ENCODE measurements at places on chromosomes 11 and 22.

DNA sequence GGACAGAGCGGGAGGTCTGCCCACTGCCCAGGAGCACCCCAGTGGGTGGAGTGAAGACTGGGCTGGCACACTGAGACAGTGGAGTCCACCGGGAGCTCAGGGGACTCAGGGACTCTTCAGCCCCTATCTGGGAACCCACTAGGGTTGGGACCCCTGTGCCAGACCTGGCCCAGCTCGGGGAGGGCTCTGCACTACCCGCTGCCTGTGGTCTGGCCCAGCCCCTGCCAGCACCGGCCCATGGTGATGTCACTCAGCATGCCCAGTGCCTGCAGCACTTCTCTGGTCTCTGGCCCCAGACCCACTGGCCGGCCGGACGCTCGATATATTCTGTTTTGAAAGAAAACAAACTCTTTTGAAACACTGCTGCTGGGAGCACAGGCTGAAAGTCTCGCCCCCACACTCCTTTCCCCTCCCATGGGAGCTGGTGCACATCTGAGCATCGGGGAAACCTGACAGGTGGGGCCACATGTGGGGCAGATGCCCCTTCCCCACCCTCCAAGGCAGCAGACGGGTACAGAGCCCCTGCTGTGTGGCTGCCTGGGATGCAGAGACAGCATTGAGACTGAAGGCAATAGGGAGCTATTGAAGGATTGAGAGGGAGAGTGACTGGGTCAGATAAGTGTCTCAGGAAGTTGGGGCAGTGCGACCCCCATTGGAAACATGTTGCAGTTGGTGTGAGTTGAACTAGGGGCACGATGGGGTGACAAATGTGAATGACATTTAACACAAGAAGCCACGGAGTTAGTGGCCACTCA lies 62.9 kb downstream of the MYEOV start:
- no peak for DNase-seq

DNA sequence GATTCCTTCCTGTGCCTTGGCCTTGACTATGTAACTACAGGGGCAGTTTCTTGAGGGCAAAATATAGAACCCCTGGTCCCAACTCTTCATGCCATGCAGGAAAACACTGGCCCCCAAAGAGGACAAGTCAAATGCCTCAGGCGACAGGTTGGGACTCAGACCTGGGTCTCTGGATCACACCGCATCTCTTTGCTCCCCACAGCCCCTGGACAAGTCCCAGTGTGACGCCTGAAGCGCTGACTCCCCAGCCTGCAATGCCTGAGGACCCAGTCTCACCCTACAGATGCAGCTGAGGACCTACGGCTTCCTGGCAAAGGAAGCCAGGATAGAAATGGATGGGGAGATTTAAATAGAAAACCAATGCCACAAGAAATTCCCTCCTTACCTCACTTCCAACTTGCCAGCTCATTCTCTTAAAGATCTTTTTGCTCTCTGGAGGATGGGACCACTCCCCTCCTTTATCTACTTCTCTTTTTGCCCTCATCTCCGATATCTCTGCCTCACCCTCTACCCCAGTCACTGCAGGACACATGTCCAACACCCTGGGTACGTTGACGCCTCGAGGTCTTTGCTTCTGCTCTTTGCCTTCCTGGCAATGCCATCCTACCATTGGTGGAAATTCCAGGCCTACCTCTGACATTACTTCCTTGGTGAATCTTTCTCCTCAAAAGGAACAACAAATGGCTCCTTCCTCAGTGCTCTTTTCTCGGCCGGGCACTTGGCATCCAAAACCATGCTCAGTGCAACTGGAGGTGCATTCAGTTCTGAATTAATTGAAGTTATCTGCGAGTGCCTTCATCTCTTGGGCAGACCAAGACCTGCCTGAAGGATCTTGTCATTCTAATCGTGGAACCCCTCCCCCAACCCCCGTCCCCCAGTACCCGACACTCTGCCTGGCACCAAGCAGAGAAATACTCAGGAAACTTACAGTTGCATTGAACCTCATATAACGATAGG lies 2.0 kb upstream of the PRDM11 start:
- DNase-seq: no peak

DNA sequence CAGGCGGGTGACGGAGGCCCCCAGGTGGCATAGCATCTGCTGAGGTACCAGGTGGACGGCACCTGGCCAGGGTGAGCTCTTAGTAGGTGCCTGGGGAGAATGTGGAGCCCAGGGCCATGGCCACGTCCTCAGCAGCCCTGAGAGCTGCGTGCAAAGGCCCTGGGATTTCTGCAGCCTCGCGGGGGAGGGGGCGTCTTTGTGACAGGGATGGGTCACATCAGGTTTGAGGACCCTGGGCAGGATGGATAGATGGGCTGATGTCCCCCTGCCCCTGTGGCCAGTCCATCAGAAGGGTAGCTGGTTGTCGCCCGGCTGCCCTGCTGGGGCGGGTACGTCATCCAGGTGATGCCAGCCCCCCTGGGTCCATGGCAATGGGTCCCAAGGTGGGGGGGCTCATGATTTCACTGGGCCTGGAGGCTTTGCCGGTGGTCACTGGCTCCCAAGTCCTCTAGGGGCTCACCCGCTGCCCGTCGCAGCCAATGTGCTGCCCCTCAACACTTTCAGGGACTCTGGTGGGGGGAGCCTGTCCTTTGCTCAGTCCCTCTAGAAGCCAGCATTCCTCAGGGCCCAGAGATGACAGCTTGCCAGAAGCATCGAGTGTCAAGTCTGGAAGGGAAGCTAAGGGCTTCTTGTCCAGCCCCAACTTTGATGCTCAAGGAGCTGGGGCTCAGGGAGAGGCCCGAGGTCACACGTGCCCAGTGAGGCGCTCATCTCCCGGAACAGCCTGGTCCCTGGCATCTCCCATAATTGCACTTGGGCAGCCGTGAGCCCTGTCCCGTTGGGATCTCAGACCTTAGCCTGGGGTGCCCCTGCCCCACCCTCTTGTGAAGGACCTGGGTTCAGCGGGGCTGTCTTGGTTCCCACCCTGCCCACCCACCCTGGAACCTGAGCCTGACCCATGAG lies 777 bp downstream of the TBX10 start:
- no peak for DNase-seq

DNA sequence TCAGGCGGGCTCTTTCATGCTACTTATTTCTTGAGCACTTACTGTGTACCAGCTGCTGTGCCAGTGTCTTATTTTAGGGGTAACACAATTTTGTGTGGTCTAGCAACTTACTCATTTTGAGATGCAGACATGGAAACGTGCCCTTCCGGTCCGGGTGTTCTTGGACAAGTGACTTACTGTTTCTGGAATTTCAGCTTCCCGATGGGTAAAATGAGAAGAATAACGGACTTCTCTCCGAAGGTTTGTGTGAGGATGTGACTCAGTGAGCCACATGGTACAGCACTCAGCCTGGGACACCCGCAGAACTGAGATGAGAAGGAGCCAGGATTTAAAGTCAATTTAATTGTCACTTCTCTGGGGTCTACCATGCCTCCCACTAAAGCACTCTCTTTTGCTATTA lies 114.5 kb upstream of the SYT13 start:
- no peak for DNase-seq
